ENCODE measurements at places on chromosomes 5 and 9. TPM values are rescaled to one million over a fixed set of nuclear protein-coding genes. Genes with fewer than 3 reads are reported as not detected.

GRCh38 chr9:119639287-119639955, 270.2 kb upstream of the BRINP1 start:
- no peak for DNase-seq

CDH12 gene
- total RNA-seq, result 2.2 TPM

- no peak for DNase-seq
These were observed 159.3 kb downstream of the TMC1 start for GRCh38 chr9:72680593-72681282.

OCLN gene
- total RNA-seq, result 6.5 TPM

DNA sequence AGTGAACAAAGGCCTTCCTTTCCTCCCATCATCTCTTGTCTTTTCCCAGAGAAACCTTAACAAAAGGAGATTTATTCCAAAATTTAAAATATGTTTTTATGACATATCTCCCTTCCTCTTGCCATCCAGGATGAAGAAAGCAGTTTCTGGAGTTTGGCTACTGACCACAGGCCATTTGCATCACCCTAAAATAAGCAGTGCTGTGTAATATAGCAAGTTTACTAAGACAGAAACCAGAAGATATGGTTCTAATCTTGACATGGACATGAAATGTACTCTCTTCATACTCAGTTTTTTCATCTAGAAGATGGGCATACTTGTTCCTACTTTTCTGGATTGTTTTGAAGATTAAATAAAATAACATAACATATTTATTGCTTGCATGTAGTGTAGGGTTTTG, 50.2 kb upstream of the ZFAND5 start:
- no peak for DNase-seq

- DNase-seq, result no peak
These were observed 3.3 kb upstream of the SLC2A8 start for GRCh38 chr9:127393645-127394044.

DNA sequence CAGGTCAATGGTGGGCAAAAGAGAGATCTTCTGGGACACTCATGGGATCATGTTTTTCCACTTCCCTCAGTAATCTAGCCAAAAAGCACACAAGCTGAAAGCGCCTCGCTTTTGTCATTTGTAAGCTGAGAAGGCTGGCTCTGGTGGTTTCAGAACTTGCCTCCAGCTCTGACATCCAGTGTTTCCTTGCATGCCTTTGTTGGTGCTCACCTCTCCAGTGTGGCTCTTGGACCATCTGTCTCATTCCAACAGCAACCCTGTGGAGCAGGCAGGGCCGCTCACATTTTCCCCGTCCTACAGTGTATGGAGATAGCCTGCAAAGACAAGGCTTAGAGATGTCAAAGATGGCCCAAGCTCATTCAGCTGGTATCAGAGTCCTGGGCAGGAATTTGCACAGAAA, 160.8 kb upstream of the KLF4 start:
- DNase-seq, result no peak

FOXI1 gene
- total RNA-seq, result not detected

ADAMTS13 gene
- 0.43 TPM for total RNA-seq

GRCh38 chr5:119378075-119378700, 22.4 kb downstream of the TNFAIP8 start:
- DNase-seq, result no peak

IRX2 gene
- not detected for total RNA-seq

CKMT2 gene
- 4.7 TPM for total RNA-seq

PCDHGA2 gene
- 1.1 TPM for total RNA-seq

SPOCK1 gene
- 4.5 TPM for total RNA-seq

DNA sequence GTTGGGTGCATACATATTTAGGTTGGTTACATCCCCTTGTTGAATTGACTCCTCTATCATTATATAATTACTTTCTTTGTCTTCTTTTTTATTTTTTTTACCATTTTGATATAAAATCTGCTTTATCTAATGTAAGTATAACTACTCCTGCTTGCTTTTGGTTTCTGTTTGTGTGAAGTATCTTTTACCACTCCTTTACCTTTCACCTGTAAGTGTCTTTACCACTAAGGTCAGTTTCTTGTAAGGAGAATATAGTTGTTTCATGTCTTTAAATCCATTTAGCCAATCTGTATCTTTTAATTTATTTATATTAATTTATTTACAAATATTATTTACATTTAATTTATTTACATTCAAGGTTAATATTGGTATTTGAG, 33.0 kb downstream of the INSL4 start:
- no peak for DNase-seq

DNA sequence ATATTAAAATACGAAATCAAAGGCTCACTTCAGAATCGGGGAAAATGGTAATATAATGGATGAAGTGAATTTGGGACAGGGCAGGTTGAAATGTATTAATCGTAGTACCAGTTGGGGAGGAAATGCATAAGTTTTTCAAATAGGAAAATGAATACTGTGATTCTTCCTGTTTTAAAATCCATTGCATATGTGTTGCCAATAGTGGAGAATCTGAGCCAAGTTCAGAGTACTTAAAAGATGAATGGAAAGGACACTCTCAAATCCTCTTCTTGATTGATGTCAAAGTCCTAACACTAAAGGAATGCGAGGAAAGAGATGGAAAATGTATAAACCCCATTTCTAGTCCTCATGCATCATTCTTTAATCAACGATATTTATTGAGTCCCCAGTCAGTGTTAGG, 160.9 kb upstream of the CCNG1 start:
- no peak for DNase-seq

GRCh38 chr5:1637639-1638481, 114.1 kb upstream of the LPCAT1 start:
- no peak for DNase-seq

DNA sequence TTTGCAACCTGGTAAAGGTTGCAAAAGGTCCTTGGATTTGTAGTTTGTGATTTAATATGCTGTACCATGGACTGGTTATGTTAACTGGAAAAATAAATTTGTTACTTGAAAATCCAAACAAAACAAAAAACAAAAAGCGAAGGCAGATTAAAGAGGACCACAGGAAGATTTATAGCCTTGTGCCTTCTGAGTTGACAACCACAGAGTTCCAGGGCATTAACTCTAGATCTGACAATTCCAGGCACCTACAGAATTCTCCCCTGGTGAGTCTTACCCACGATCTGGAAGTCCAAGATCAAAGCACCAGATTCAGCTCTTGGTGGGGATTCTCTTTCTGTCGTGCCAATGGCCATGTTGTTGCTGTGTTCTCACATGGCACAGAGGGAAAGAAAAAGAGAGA, 107.9 kb upstream of the SELENOP start:
- DNase-seq, result peak; percentile 56

DNA sequence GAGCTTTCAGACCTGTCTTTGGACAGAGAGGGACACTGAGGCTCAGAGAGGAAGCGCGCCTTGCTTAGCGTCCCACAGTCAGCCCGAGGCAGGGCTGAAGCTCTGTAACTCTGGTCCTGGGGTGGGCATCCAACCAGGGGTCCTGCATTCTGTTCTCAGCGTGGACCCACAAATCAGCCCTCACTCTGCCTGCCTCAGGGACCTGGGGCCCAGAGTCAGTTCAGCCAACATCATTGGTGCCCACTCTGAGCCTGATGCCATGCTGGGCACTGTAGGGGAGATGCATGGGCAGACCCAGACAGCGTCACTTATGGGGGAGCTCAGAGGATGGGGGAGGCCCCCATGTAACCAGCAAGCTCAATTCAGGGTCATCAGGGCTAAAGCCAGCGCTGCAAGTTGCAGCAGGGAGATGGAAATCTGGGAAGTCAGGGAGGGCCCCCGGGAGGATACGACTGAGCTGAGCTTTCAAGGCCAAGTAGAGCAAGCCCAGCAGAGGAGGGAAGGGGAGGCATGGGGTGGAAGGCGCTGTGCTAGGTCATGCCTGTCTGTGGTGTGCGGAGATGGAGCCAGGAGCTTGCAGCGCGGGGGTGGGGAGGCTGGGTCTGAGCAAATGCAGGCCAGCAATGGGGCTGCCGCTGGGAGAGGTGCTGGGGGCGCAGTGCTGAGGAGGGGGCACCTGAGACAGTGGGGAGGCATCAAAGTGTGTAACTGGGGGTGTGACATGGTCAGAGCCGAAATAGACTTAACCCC, 21.1 kb downstream of the CORO2A start:
- DNase-seq, result no peak

- DNase-seq, result peak; percentile 87
These were observed 9.5 kb downstream of the TOR4A start for GRCh38 chr9:137286975-137287383.

DNA sequence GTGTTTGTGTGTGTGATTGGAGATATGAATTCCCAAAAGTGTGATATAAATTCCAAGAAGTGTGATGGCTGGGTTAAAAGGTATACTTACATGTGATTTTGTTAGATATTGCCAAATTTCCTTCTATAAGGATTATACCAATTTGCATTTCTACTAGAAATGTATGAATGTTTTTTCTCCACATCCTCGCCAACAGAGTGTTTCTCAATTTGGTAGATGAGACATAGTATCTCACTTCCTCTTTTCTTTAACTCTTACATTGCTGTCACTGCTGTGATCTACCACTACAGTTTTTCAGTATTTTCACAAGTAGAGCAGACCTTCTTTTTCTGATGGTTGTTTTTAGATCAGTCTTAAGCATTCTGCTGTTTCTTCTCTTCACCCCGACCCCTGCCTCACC, 111.3 kb downstream of the FER start:
- no peak for DNase-seq

DNM1 gene
- 20.6 TPM for total RNA-seq

- DNase-seq, result no peak
These were observed 93.3 kb downstream of the SVEP1 start for GRCh38 chr9:110486218-110486617.

RNF180 gene
- 0.48 TPM for total RNA-seq

- peak; percentile 46 for DNase-seq
These were observed 40.0 kb downstream of the MTREX start for GRCh38 chr5:55347786-55348185.

DNA sequence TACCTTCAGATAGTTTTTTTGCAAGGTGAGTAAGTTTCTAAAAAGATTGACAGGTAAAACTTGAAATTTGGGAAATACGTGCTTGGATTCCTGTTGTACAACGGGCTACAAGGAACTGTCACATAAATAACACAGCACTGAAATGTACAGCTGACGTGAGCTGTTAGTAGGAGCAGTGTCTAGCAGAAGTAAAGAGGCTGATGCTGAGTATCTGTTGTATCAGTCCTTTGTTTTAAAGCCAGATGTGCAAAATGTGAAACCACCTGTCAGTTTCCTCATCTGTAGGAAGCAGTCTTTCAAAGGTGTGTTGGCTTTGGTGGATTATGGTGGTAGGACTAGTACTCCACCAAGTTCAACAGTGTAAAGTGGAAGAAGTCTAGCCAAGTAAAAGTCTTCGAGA, 122.3 kb downstream of the EFNA5 start:
- DNase-seq, result no peak

GRCh38 chr5:72346398-72346797, 26.2 kb downstream of the PTCD2 start:
- DNase-seq, result no peak

DNA sequence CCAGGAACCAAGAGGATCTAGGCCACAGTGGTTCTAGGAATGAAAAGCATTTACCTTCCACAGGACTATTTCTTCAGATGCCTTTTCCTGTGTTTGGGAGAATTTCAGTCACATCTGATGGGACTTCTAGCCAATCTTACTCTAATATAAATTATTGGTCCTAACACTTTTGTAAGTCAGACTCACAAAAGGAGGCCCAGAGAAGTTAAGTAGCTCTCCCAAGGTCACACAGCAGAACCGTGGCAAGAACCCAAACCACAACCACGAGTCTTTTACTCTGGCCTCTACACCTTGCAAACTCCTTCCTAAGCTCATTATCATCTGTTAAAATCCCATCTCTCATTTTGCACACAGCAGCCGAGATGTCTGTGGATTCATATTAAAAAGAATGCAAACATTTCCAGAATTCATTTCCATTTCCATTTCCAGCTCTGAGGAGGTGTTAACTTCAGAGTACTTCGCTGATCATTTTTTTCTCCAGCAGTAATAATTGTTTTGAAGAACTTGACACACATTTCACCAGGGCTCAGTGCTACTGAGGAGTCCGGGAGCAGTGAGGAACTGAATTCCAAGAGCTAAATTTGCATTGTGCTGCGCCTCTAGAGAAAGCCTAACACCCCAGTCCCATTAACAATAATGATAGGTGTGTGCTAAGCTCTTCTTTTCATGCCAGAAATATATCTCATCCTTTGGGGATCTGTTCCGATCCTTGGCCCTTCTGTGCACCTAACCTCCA, 168.1 kb downstream of the SEMA6A start:
- DNase-seq, result no peak

- no peak for DNase-seq
These were observed 48.4 kb upstream of the MAP3K1 start for GRCh38 chr5:56766926-56767325.

- no peak for DNase-seq
These were observed 9.6 kb upstream of the ADRB2 start for GRCh38 chr5:148816782-148817181.

- DNase-seq, result no peak
These were observed 738 bp downstream of the FSTL4 start for GRCh38 chr5:133611357-133612248.

DNA sequence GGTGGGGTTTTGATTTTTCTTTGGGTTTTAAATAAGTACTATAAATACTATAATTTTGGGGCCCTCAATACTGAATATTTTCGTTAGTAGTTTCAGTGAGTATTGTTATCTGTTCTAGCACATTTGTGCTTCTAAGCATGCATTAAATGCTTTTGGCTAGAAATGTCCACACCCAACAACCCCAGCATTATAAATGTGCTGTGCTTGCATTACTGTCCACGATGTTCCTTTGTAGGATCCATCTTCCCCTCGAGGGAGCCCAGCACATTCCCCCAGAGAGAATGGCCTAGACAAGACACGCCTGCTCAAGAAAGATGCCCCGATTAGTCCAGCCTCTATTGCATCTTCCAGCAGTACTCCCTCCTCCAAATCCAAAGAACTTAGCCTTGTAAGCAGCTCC, 134.7 kb downstream of the TLE4 start:
- no peak for DNase-seq

DNA sequence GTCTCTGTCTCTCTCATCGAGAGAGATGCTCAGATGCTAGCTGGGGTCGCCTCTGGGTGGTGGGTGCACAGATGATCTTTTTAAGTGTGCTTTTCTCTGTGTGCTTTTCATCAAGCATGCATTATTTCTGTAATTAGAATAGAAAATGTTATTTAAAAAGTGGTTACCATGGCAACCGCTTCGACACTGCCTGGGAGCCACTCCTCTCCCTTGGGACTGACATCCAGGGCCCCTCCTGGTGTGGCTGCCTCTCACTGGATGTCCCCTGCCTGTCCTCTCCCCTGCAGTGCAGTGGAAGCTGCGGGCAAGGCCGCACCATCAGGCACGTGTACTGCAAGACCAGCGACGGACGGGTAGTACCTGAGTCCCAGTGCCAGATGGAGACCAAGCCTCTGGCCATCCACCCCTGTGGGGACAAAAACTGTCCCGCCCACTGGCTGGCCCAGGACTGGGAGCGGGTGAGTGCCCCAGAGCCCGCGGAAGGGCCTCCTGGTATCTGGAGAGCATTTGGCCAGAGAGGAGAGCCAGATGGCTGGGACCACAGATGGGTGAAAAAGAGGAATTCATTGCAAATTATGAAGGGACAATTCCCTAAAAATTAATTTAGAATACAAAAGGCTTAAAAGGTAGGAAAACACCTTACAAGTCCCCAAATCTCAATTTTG, 34.7 kb downstream of the ADAMTSL2 start:
- DNase-seq, result no peak

C5orf46 gene
- not detected for total RNA-seq

SLC34A1 gene
- total RNA-seq, result 0.05 TPM
